Thymus (tissue), 14 donors: ENCODE measurements at places on chromosomes 16 and 17. TPM values are rescaled to one million over a fixed set of nuclear protein-coding genes. Genes with fewer than 3 reads are reported as not detected.
A peak's percentile ranks its signal among the peaks of the same experiment; 100 is the strongest.

DNA sequence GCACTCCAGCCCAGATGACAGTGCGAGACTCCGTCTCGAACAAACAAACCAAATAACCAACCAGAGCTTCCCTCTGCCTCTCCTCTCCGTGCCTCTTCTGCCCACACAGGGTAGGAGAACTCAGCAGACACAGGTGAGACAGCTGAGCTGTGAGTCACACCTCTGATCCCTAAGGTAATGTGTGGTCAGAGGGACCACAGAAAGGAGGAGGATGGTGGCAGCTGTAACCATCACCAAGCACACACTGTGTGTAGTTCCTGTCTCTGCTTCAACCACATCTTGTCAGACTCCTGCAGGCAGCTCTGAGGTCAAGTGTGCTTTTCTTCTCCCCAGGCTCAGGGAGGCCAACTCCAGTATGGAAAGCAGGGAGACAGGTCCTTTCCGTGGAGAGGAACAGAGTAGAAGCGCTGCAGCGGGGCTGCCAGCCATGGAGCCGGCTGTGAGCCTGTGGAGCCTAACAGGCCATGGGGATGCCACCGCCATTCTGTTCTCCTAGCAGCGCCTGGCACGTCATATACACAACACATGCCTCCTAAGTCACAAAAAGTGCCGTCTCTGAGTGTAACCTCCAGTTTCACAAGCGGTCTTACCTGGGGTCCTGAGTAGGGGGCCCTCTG, 7.1 kb downstream of the NUDT16L1 start:
- no peak for DNase-seq

DNA sequence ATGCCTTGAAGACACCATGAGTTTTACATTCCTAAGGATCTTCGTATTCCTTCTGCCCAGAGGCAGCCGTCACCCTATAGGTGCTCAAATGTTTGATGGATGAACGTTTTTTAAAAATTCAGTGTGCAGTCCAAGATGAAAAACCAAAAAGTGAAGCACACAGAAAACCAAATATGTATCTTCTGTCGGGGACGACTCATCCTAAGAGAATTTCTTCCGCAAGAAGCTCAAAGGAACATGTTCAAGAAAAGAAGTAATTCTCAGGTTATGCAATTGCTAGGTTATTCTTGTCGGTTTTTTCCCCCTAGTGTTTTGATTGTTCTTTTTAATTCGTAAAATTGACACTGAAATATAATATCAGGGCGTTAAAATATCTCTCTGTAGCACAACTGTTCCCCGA, 1.4 kb downstream of the CENPV start:
- no peak for DNase-seq

- DNase-seq = no peak
Observed at GRCh38 chr17:64236827-64237403, 26.1 kb downstream of the TEX2 start.

- no peak for DNase-seq
Observed at GRCh38 chr16:22633799-22634198, 123.1 kb downstream of the NPIPB5 start.

DNA sequence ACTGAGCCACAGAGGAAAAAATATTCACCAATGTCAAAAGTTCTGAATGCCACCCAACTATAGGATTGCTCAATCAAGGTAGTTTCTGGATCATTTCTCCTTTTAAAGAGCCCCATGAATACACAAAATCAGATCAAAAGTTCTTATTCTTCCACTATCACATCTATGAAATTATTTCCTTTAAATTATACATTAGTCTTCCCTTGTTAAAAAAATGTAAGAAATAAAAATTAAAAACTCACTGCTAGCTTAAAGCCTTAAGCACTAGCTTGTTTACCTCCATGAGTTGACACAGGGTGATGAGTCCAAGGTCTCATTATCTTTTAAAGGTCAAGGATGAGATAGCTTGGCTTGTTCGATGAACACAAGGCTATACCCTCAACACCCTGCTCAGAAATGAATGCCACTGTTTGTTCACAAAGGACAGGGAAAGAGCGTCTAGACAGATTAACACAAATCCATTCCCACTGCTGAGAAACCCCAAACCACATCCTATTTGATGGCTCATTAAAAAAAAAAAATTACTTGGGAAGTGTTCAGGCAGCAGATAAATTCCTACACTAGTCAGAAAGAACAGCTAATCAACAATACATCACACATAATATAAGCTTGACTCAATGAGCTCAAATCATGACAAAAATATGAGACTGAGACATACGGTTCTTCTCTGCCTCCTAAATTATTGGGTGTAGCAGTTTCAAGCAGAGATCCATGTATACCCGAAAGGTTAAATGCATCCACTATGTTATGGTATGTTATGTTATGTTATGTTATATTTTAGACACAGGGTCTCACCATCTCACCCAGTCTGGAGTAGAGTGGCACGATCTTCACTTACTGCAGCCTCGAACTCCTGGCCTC, 118.9 kb downstream of the PARN start:
- no peak for DNase-seq

DNA sequence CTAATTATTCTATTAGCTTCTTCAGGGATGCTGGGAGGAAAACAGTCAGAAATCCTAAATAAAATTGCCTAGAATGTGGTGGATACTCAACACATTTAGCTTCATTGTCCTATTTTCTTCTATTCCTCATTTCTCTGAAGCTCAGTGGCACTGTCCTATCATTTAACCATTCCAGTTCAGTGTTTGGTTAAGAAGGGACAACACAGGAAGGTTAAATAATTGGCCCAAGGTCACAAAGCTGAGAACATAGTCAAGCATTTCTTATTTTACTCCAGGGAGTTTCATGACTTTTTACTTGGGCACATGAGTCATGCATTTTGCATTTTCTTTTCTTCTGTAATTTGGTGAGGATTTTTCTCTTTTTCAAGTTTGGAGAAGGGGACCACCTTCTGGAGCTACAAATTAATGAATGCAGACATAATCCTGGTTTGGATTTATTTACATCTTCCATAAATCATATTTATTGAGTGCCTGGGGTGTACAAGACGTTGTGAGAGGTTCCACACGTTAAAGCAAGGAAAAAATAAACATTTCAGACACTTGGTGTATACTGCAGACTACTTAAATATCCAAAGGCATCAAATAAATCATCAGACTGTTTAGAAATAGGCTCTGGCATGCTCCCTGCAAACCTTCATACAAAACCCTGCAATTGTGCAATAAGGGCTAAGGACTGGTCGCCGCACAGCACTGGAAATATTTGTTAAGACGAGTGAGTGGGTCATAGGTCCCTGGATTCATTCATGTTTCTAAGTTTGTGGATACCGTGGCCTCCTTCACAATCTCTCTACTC, 263.9 kb downstream of the MAF start:
- DNase-seq = no peak

- no peak for DNase-seq
Observed at GRCh38 chr17:29292071-29292991, 1.6 kb downstream of the NUFIP2 start.

GRCh38 chr16:5977329-5977728, 879.7 kb upstream of the EEF2KMT start:
- no peak for DNase-seq

DNA sequence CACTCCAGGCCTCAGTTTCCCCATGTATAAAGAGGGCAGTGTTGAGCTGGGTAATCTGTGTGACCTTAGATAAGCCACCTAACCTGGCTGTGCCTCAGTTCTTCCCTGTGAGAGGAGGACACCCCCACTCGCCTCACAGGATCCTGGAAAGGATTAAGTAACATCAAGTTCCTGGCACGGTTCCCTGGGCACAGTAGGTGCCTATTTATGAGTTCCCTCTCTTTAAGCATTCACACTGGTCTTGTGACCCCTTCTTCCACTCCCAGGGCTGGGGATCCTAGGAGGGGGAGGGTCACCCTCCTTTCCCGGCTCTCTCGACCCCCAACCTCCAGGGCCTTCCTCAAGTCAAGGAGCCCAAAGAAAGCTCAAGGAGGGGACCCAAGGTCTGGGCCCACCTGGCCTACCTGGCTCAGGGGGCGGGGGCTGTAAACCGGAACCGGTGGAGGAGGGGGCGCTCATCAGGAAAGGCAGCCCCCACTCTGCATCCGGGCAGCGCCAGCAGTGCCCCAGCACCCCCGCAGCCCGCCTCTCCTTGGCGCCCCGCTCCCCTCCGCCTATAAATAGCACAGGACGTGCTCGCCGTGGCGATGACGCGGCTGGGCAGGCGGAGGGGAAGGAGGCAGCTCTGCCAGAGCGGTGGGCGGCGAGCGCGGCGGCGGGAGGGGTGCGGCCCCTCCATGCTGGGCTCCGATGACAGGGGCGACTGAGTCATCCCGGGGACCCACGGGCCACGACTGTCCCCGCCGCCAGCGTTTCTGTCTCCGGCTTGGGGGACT, 9.4 kb downstream of the RPL19 start:
- DNase-seq = peak; percentile 77

DNA sequence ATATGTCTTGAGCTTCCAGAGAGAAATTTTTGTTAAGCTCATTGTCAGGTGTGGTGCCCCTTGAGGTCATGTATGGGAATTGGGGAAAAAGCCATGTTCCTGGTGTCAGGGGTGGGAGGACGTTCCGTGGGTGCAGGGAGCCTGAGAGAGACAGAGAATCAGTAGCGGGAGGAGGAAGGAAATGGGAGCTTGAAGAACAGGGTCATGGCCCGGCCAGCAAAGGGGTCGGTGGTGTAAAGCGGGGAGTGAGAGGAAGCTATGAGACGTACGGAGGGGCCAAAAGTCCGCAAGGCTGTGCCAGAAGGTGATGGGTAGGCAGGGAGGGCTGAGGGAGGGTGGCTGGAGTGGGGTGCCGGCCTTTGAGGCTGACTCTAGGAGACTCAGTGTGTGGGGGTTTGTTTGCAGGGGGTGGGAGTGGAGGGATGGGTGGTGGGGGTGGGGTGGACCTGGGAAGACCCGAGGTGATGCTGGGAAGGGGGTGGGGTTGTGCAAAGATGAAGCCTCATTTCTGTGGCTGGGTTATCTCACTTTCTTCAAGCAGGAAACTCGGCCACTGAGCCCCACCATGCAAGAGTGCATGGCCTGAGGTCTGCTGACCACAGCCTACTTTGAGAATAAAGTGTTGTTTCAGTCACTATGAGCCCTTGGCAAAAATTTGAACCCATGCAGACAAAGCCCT, 63.6 kb downstream of the PLCG2 start:
- DNase-seq = no peak

- peak; percentile 72 for DNase-seq
Observed at GRCh38 chr17:77609553-77610517, 348.7 kb upstream of the TNRC6C start.

- DNase-seq = no peak
Observed at GRCh38 chr16:2710711-2711231, 9.3 kb downstream of the PRSS27 start.

DNA sequence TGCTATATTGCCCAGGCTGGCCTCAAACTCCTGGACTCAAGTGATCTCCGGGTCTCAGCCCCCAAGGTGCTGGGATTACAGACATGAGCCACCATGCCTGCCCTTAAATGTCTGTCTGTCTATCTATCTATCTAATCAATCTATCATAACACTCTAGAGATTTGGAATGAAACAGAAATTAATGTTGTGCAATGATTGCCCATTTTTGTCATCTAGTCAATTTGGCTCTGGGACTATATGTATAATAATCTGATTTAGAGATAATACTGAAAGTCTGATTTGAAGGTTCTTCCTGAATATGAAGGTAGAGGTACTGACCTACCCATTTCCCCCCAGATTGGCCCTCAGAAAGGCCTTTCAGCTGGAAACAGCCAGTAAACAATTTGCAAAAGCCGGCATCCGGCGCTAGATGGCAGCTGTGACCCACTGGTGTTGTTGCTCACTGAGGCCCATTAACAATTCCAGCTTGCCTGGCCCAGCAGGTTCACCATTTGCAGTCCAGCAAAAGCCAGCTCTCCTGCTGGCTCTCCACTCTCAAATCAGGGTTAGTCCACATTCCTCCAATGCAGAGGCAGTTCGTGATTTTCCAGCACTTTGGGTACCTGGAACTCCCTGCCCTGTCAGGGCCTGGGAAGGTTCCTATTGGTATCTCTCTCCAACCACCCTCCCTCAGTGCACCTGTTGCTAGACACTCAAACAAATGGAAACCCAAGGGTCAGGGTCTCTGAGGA, 22.9 kb upstream of the C16orf87 start:
- DNase-seq = peak; percentile 18

DNA sequence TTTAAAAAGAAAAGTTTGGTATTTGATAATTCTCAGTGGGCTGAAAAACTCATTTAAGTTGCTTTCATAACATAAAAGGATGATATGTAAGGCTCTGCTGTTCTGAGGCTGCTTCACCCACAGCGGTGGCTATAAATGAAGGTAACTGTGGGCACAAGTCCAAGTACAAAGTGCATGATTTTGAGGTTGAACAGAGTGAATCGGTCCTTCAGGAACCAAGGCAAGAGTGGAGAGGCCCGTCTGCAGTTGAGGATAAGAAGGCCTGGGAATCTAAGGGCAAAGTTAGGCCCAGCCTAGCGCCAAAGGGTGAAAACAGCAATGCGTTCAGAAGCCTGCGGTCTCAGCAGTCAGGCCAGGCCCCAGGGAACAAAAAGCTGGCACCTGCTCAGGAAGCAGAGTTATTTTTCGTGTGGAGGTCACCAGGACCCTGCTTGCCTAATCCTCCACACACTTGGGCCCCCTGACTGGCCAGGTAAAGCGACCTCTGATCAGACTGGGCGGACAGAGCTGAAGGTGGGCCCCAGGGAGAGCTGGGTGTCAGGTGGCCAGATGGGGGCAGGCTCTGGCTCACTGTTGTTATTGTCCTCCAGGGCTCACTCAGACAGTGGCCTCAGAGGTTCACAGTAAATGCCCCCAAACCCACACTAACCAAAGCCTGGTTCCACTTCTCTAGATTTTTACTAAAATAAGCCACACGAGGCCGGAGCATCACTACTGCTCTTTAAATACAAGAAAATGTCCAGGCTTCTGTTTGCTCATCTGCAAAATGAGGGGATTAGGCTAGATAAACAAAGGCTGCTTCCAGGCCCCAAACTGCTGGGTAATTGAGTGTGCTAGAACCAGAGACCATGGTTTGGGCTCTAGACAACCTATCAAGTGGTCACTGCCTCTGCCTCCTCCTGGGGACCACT, 46.5 kb downstream of the TEX2 start:
- DNase-seq = no peak

GRCh38 chr16:10531582-10531981, 48.8 kb downstream of the EMP2 start:
- DNase-seq = no peak

GRCh38 chr16:14331020-14331419, 259.9 kb downstream of the MRTFB start:
- no peak for DNase-seq

DNA sequence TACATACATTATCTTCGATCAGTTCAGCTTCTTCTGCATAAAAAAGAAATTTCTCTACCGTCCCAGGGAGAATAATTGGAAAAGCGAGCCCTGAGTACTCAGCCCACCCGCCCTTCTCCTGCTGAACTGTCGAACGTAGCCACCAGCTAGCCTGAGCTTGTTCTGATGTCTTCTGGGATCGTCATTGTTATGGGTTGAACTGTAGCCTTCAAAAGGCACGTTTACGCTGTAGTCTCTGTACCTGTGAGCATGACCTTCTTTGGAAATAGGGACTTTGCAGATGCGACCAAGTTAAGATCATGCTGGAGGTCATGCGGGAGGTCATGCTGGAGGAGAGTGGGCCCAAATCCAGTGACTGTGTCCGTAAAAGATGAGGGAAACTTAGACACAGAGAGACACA, 86.2 kb downstream of the CMIP start:
- no peak for DNase-seq

FSCN2 gene
- total RNA-seq = 0.47 TPM

KRTAP1-4 gene
- not detected for total RNA-seq

APOH gene
- 0.33 TPM for total RNA-seq

NLRC5 gene
- total RNA-seq = 23.3 TPM

CD300LD gene
- total RNA-seq = not detected
